ENCODE measurements at places on chromosomes 3 and 15.
A peak's percentile ranks its signal among the peaks of the same experiment; 100 is the strongest.

DNA sequence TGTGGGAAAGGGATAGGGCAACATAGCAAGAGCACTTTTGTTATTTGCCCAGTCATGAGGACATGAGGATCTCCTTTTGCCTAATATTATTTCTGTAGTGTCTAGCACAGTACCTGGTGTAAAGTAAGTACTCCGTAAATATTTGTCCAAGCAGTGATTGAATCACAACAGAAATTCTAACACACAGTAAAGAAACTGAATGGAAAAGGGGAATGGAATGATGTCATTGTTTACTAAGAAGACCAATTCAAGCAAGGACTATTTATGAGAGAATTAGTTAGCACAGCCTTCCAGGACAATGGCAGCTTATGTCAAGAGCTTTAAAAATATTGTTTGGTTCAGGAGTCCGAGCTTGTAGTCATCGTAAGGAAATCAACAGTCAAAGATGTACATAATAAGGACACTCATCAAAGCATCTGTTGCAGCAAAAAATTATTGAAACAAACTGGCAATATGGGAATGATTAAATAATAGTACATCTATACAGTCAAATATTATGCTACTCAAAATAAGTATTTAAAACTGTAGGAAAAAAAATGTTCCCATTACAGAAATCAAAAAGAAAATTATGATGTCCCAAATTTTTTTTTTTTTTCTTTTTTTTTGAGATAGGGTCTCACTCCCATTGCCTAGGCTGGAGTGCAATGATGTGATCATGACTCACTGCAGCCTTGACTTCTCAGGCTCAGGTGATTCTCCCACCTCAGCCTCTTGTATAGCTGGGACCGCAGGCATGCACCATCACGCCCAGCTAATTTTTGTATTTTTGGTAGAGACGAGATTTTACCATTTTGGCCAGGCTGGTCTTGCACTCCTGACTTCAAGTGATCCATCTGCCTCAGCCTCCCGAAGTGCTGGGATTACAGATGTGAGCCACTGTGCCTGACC, 17.9 kb downstream of the CAPN7 start:
- DNase-seq, result no peak

GRCh38 chr15:34951993-34952392, 17.5 kb downstream of the AQR start:
- DNase-seq, result no peak

DNA sequence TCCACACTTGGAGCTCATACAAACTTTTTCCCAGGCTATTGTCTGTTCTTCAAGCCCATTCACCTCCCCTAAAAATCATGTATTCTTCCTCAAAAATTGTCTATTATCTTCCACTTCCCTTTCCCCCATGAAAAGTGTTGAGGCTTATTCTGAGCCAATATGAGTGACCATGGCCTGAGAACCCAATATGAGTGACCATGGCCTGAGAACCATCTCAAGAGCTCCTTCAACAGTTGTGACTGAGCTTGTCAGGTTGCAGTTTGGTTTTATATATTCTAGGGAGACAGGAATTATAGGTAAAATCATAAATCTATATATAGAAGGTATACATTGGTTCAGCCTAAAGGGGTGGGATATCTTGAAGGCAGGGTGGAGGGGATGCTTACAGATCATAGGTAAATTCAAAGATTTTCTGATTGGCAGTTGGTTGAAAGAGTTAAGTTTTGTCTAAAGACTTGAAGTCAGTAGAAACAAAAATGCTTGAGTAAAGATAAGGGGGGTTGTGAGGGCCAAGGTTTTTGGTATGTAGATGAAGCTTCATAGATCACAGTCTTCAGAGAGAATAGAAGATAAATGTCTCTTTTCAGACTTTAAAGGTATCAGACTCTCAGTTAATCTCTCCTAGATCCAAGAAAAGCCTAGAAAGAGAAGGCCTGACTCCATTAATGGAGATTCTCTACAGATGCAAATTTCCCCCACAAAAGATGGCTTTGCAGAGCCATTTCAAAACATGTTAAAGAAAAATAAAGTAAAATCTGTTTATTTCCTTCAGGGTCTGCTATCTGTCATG, 95.8 kb downstream of the TGFBR2 start:
- DNase-seq, result no peak

- no peak for DNase-seq
Observed at GRCh38 chr15:62365795-62366442, 200.8 kb upstream of the C2CD4B start.

- no peak for DNase-seq
Observed at GRCh38 chr3:17054301-17054981, 169.7 kb downstream of the PLCL2 start.

- no peak for DNase-seq
Observed at GRCh38 chr3:126054870-126055269, 29.1 kb downstream of the SLC41A3 start.

- DNase-seq, result no peak
Observed at GRCh38 chr3:195704433-195704999, 16.3 kb upstream of the MUC20 start.

DNA sequence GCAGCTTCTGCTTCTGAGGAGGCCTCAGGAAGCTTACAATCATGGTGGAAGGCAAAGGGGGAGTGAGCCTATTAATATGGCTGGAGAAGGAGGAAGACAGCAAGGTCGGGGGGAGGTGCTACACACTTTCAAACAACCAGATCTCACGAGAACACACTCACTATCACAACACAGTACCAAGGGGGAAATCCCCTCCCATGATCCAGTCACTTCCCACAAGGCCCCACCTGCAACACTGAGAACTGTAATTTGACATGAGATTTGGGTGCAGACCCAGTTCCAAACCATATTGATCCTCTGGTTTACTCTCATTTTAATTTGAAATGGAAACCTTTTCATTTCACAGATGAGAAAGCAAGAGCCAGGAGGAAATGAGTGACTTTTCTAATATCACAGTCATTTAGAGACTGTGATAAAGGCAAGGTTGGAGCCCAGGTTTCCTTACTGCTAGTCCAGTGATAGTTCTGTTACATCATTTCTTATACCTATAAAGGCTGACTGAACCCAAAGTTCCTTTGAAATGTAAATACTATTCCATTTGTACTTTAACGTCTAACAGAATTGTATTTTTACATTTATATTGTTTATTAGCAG, 105.8 kb upstream of the GAP43 start:
- no peak for DNase-seq

DNA sequence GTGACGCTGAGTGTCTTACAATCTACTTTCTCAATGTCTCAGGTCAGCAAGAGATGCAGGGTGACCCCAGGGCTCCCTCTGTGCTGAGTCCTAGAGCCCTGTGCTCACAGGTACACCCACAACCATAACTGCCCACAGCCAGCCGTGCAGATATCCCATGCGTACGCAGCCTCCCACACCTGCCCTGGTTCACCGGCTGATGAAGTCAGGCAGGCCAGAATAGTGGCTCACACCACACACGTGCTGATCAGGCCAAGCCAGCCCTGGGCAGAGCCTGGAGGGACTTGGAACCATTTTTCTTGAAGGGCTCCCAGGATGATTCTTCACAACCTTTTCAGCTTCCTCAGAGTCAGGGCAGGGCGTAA, 63.6 kb upstream of the RPL32 start:
- no peak for DNase-seq

- DNase-seq, result no peak
Observed at GRCh38 chr3:137692803-137693431, 71.2 kb upstream of the SOX14 start.

DNA sequence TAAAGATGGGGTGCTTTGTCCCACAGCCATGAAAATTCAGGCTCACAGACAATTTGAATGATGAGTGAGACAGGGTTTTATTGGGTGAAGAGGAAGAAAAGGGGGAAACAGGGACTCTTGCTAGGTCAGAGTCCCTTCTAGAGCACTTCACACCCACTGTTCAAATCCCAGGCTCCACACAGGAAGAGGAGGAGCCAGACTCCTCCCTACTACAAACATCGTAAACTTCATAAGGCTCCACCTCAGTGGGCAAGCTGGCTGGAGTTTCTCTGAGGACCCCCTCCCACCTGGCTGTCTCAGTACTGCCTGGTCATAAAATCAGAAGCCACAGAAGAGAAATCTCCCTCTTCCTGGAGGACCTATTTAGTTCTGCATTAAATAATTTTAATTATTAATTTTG, 80.3 kb upstream of the KCNMB2 start:
- DNase-seq, result no peak

DNA sequence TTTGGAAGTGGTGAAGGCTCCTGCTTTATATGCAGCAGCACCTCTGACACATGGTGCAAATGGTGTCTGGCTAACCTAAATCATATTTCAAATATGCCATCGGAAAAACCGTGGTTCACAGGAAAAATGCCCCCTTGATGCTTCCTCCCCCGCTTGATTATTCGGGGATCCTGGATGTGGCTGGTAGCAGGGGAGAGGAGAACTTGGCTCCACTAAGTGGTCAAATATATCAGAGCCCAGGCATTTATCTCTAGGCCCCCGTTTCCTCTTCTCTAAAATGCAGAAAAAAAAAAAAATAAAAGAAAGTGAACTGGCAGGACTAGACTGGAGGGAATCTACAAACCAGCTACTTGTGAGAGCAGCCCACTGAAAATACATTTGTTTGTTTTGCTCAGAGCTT, 18.2 kb upstream of the ATP2B2 start:
- no peak for DNase-seq

- peak; percentile 16 for DNase-seq
Observed at GRCh38 chr3:87350367-87351199, 74.2 kb upstream of the POU1F1 start.

DNA sequence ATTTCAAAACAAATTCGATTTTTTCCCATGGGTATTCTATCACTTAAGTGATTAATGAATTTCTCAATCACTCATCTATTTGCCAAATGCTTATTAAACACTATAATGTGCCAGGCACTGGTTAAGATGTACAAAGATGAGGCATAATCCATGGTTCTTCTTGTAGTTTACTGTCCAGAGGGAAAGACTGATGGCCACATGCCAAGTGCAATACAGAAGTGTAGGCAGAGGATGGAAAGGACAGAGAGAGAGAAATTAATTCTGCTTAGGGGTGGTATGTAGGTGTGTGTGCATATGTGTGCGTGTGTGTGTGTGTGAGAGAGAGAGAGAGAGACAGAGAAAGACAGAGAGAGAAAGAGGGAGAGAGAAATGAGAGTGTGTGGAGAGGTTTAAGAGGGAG, 120.8 kb upstream of the CCNL1 start:
- peak; percentile 47 for DNase-seq

DNA sequence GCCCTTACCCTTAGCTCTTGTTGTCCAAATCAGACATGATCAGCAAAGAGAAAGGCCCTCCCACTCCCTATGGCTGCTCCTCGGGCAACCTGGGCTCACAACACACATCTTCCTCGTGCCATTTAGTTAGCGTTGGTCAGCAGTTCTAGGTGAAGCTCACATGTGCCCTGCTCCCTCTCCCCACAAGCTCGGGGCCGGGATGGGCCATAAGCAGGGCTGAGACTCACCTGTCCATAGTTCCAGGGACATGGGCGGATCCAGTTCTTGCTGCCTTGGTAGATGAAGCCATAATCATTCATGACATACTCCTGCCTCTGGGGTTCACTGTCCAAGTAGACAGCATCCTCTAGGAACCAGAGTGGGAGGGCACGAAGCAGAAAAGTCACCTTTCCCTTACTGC, 10.4 kb downstream of the TGM5 start:
- no peak for DNase-seq

GRCh38 chr15:67446449-67446848, 74.5 kb upstream of the C15orf61 start:
- no peak for DNase-seq

- no peak for DNase-seq
Observed at GRCh38 chr3:156432563-156432962, 122.4 kb downstream of the SSR3 start.

GRCh38 chr15:96549136-96549535, 218.6 kb downstream of the NR2F2 start:
- no peak for DNase-seq

- DNase-seq, result no peak
Observed at GRCh38 chr3:34895841-34896240, 743.5 kb upstream of the ARPP21 start.

DNA sequence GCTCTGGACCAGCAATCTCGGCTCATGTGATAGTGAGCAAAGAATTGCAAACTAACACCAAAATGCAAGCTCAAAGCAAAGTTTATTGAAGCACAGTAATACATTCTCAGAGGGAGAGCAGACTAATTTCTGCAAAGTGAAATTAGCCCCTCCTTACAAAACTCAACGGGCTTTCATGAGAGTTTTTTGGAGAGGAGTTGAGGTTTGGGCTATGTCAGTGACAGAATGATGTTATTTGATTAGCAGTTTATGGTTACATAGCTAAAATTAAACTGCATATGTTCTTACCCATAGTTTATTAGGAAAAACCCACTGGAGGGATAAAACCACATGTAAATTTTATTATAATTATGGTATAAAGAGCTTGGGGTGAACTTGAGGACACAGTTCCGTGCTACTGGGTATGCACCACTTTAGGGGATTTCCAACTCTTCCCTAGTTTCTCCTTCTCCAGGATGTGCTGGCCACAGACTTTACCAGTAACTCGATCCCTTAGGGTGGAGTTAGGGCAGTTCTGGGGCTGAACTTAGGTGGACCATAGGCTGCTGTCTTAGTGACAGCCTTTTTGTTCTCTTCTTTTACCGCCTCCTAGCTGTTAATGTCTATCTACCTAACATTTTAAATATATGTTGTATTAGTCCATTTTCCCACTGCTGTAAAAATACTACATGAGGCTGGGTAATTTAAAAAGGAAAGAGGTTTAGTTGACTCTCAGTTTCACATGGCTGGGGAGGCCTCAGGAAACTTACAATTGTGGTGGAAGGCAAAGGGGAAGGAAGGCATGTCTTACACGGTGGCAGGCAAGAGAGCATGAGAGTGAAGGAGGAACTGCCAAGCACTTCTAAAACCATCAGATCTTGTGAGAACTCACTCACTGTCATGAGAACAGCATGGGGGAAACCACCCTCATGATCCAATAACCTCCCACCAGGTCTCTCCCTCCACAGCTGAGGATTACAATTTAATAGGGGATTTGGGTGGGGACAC, 8.9 kb upstream of the AADACL2 start:
- no peak for DNase-seq

GRCh38 chr3:9175421-9175820, 74.0 kb downstream of the SRGAP3 start:
- DNase-seq, result no peak

- DNase-seq, result no peak
Observed at GRCh38 chr3:129051871-129052340, 8.7 kb upstream of the GP9 start.

- no peak for DNase-seq
Observed at GRCh38 chr3:12442654-12443501, 41.4 kb upstream of the TSEN2 start.

- DNase-seq, result no peak
Observed at GRCh38 chr15:89226359-89227221, 5.2 kb upstream of the RLBP1 start.

Measured in skeletal muscle cell (primary cell).